D341Med (cell line): ENCODE measurements at places on chromosomes 5 and 9.

DNA sequence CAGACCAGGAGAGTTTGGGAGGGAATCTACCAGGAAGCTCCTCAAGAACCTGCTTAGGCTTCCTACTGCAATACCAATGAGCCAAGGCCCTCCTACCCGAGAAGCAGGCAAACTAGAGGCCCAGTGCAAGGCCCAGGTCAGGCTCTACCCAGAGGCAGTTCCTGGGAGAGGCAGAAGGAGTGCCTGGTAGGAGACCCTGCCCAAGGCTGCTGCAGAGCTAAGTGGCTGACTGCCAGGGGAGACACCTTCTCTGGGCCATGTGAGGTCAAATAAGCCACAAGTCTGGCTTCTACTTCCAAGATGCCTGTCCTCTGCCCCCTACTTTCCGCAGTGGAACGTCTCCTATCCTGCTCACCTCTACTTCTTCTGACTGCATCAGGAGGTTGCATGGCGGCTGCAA, 17.8 kb downstream of the ACSL6 start:
- DNase-seq, result no peak

GRCh38 chr5:170508036-170508435, 4.2 kb downstream of the KCNIP1 start:
- DNase-seq, result no peak

GRCh38 chr9:128282500-128282899, 6.4 kb downstream of the SWI5 start:
- no peak for DNase-seq

GRCh38 chr9:124220946-124221451, 36.8 kb upstream of the NEK6 start:
- no peak for DNase-seq

DNA sequence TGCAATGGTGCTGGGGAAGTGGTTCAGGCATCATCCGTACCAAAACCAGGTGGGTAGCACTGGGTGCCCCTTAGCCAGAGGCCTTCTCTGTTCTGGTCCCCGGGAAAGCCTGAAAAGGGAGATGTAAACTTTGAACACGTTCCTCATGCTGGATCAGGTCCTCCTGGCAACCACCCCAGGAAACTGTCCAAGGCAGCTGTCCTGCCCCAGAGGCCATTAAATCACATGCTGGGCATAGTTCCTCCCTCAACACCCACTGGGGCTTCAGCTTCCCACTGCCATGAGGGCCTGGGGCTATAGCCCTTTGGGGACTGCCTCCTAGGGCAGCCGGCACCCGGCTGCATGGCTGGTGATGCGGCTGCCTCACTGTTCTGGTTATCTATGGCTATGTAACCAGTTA, 228.9 kb upstream of the MVB12B start:
- no peak for DNase-seq

DNA sequence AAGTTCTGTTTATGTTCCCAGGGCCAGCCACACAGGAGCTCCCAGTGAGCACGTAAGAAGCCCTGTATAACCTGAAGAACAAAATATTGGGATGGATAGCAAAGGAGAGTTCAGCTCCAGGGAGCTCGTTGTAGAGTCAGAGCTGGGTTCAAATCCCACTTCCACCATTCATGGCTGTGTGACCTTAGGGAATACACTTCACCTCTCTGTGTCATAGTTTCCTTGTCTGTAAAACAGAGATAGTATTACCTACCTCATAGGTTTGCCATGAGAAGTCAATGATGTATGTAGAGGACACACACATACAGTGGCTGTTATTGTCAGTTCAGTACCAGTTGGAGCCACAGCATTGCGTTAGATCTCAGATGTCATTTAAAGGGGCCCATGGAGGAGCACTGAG, 67.4 kb downstream of the MACROH2A1 start:
- no peak for DNase-seq

DNA sequence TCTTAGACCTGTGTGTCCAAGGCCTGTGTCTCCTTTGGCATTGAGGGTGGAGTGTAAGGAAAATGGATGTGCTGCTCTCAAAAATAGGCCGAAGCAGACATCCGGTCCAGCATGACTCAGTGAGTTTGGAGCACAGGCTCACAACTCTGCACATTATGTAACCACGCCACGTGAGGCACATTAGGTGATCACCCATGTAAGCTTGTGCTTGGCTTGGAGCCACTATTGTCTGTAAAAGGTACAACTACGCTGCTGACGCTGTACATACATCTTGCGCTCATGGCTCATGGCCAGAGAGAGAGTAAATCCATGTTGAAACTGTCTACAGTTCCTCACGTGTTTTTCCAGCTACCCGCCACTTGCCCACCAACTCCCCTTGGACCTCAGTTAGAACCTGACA, 177.5 kb downstream of the PDE4D start:
- DNase-seq, result no peak

DNA sequence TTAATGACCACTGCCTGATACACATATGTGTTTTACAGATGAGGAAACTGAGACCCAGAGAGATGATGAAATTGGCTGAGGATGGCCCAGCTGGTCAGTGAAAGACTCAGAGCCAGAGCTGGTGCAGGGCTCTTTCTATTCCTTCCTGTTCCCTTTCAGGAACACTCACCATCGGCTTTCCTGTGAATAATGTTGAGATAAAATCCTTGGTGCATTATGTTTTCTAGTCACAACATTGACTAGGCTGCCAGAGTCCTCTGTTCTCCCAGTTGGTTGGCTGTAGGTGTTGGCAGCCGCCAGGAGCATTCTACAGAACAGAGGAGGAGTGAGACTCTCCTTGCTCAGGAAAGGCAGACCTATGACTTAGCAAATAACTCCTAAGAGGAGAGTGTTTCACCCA, 14.8 kb downstream of the TGFBI start:
- DNase-seq, result no peak

DNA sequence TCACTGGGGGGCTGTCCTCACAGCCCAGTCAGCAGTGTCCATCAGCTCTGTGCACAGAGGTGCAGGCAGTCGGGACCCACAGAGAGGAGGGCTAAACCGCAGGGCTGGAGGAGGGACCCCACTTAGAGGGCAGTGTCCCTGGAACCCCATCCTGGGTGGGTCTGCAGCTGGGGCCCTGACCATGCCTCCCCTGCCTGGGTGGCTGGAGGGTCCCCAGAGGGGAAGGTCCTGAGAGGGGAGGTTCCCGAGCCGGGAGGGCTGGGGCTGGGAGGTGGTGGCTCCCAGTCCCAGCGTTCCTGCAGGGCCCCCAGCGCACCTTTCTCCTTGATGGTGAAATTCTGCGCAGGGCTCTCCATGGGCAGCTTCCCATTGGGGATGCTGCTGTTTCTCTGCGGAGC, 32.7 kb downstream of the EXOC3 start:
- no peak for DNase-seq

DNA sequence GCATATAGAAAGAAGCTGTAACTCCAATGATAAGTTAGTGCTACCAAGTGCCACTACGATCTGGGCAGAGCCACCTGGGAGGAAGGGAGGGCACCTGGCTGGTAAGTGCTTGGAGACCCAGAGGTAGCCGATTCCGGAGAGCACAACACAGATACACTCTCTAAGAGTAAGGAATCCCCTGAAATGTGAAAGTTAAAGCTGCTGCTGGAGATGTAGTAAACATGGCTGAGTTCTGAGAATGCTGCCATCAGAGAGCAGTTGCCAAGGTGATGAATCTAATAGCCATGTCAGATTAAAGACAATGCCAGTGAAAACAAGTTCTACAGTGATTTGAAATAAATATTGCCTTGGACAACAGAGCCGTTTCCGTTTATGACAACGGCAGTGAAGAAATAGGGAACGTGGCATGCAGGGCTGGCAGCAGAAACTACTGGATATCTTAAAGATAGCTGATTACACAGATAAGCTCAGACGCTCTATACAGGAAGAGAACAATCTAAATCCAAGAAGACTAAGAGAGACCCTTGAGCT, 561.2 kb upstream of the C9orf72 start:
- DNase-seq, result no peak

- DNase-seq, result no peak
Observed at GRCh38 chr5:78419396-78419795, 59.0 kb downstream of the SCAMP1 start.

DNA sequence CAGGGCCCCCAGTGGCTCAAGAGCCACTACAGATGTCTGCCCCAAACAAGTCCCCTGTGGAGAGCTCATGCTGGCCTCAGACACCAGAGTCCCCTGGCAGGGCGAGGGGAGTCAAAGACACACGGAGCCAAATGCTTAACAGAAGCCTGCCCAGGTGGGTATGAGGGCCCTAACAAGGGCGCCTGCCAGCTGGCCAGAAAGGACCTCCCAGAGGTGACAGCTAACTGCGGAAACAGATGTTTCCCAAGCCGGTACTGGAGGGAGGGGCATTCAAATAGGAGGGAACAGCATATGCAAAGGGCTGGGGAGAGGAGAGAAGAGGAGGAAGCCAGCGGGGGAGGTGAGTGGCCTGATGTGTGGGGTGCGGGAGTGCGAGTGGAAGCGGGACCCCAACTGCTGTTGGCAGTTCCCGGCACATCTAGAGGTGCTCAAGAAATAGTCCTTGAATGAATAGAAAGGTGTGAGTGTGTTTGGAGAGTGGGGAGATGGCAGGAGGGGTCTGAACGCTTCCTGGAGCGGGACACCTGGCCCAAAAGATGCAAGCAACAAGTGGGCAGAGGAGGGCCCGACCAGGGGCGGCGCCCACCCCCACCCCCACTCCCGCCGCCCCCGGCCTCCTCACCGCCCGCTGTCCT, 824 bp downstream of the MXD3 start:
- no peak for DNase-seq

- no peak for DNase-seq
Observed at GRCh38 chr9:28363151-28363562, 789.9 kb upstream of the C9orf72 start.

- no peak for DNase-seq
Observed at GRCh38 chr9:92616655-92617111, 53.2 kb downstream of the IPPK start.

DNA sequence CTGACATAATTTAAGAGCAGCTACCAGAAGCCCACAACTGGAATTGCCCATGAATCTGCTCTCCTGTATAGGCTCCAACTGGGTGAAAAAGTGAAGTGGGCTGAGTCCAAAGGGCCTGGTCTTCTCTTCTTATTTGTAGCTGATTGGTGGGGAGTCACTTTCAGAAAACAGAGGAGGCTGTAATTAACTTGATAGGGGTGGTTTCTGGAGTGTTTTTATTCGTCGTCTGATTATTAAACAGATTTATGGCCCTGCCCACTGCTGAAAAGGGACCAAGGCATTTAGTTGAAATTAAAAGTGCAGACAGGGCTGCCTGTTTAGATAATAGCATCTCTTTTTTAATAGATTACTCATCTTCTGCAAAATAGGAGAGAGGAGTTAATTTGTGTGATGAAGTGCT, 81.0 kb upstream of the SAP30L start:
- no peak for DNase-seq

- no peak for DNase-seq
Observed at GRCh38 chr5:68405784-68406743, 190.5 kb downstream of the PIK3R1 start.

- no peak for DNase-seq
Observed at GRCh38 chr9:88501086-88501485, 33.9 kb upstream of the NXNL2 start.

- no peak for DNase-seq
Observed at GRCh38 chr9:110751971-110752370, 83.4 kb downstream of the MUSK start.

DNA sequence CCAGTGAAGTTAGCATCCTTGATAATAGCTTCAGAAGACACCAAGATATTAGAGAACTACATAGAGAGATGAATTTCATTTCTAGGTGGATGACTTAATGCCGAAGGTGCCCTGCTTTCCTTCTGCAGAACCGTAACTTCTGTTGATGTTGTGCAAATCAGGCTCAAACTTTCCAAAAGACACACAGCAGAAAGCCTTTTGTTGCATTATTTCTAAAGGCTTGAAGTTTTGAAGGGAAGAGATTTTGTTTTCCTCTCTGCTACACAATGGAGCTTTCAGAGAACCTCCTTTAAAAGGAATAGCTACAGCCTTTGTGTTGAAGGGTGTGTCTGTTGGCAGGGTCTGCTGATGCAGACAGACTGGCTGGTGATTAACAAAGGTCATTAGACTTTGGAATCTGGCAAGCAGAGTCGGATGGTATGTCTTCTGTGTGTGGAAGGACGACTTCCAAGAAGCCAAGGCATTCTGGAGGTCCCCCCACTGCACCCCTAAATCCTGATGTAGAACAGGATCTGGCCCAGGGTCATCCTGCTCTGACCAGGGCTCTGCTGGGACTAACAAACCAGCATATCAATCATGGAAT, 57.8 kb downstream of the ZNF462 start:
- DNase-seq, result no peak

GRCh38 chr9:120698766-120699165, 15.5 kb downstream of the MEGF9 start:
- peak; percentile 56 for DNase-seq

DNA sequence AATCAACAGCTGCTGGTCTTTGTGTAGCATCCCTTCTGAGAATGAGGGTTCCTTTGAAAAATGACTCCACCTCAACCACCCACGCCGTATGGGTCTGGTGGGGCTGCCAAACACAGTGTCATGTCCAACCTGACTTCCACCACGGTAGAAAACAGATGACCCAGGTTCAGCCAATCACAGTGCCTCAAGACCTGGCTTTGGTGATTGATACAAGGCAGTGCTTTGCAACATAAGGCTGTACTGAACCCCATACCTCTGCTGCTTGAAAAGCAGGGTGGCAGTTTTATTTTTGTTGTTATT, 11.5 kb upstream of the TGFBR1 start:
- no peak for DNase-seq

DNA sequence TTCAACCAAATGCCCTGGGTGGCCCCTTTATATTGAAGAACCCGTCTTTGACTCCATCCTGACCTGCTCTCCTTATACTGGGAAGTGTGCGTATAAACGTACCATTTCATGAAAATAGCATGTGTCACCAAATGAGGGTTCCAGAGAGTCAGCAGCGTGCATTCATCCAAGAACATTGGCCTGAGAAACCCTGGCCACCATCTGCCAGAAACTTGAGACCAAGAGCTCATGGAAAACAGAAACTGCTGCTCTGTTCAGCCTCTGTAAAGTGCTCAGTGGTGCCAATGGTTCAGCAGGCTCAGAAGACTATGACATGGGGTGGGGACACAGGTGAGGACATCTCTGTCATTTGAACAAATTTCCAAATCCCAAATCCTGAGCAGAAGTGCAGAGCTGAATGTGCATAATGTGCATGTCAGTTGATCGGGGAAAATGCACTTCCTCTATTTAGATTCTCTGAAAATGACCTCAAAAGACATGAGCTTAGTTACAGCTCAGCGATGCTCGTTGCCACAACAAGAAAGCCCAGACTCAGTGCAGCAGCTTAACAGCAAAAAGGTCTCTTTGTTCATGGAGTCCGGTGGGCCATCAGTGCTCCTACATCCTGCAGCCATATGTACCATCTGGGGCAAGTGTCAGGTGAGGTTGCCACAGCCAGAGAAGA, 176.1 kb downstream of the ATPSCKMT start:
- DNase-seq, result no peak

DNA sequence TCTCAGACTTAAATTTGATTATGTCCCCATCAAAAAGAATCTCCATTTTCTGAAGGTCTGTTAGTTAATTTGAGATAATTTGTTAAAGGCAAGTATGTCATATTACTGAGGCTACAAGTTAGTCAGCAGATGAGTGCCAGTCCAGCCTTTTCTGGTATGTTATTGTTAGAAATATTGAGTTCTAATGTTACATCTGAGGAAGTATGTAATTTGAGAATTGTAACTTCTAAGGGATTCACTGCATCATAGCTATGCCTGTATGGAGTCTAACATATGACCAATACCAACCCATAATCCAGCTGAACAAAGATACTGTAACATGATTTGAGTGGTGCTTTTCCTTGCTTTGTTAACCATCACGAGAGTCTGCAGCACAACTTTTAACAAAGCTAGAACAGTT, 13.9 kb downstream of the SLC23A1 start:
- no peak for DNase-seq
